Iris pigment epithelial cell (primary cell): ENCODE measurements at places on chromosomes 5 and 9.

DNA sequence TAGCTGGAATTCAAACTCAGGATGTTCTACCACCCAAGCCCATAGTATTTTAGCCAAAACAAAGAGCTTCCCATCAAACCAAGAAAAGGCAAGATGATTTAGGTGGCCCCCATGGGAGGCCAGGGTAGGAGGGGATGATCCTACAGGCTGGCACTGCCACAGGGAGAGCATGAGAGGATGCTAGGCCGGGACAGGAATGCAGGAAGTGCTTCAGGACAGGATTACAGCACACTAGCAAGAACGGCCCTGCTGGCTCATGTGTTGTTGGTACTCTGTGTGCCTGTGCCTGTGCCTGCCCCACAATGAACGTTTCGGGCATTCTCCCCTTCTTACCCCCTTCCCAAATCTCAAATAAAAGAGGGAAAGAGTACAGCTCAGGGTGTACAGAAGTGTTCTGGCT lies 110.7 kb upstream of the TRIM32 start:
- no peak for DNase-seq

DNA sequence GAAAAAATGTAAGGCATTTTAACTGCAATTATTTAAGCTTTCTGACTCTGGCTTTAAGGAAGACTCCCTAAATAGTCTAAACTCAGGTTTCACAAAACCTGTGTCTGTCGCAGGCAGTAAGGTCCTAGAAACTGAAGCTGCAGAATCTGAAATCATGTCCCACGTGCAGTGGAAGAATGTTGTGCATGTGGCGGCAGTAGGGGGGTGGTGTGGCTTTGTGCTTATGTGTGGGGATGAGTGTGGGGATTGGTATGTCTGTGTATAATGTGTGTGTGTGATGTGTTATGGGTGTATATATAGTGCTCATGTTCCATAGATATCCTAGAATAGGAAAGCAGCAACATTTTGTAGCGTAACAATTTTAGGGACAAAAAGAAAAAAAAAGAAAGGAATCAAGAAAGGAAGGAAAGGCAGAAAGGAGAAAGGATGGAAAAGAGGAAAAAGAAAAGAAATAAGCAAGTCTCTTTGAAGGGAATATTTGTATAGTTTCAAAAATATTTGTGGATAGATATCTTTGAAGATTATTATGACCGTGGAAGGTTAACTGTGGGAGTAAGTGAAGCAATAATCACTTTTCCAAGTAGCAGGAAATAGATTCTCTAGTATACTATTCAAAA lies 6.6 kb downstream of the ANKDD1B start:
- DNase-seq: peak; percentile 93

DNA sequence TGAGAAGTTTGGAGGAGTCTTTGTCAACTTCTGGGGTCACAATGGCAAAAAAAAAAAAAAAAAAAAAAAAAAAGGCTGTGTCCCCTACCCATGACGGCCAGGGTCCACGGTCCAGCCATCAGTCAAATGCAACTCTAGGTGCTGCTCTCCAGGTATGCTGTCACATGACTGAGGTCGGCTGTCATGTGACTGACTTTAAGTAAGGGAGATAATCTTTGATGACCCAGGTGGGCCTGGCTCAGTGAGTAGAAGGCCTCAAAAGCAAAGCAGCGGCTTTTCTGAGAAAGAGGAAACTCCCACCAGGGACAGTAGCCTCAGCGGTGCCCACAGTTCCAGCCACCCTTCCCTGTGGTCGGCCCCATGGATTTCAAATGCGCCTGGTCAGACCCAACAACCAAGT lies 117.7 kb downstream of the ROR2 start:
- DNase-seq: no peak

GRCh38 chr5:160071516-160071915 lies 47.7 kb downstream of the PWWP2A start:
- DNase-seq: peak; percentile 72

- DNase-seq: peak; percentile 49
These were observed 45.8 kb downstream of the LRRTM2 start for GRCh38 chr5:138829341-138829740.

- peak; percentile 20 for DNase-seq
These were observed 282.9 kb upstream of the MVB12B start for GRCh38 chr9:126043681-126044080.

DNA sequence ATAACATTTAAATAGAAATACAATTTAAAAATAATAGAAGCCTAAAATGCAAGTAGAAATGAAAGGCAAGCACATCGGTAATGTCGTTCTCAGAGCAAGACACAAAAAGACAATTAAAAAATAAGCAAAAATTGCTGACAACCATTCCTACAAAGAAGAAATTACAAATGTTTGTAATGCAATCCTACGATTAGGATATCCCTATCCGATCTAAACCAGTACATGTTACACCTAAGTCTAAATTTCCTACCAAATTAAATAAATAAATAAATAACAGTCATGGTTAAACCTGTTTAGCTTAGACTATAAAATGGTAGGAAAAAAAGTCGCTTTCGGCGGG lies 90.0 kb downstream of the ANXA2R start:
- DNase-seq: no peak

GRCh38 chr9:89505911-89506310 lies 8.0 kb upstream of the SEMA4D start:
- DNase-seq: peak; percentile 10

DNA sequence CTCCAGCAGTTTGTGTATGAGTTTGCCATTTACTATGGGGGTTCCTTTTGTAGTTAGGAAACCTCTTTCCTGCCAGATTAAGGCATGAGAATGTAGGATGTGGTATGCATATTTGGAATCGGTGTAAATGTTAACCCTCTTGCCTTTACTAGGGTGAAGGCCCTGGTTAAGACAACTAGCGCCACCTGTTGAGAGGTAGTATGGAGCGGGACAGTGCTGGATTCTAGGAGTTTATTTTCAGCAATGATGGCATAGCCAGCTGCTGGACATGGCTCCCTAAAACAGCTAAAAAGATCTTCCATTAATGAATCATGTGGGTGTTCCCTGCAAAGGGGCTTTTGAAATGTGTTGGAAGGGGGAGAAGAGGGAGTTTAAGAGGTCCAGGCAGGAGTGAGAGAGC lies 30.7 kb upstream of the GPX3 start:
- DNase-seq: no peak

DNA sequence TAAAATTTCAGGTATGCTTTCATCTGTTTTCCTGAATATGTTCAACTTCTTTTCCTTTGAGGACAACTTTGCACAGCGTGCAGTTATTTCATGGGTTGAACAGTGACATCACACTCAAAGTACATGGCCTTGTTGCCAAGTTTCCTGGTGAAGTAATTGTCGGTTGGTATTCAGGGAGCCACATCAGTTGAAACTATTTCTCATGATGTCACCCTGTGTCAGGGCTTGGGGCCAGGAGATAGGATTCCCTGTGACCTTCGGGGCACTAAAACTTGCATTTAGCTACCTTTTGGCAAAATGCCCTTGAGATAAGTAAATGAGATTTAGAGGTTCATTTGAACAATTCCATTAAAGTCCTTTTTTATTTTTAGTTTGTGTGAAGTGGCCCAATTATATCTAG lies 383.9 kb downstream of the SH3GL2 start:
- no peak for DNase-seq

DNA sequence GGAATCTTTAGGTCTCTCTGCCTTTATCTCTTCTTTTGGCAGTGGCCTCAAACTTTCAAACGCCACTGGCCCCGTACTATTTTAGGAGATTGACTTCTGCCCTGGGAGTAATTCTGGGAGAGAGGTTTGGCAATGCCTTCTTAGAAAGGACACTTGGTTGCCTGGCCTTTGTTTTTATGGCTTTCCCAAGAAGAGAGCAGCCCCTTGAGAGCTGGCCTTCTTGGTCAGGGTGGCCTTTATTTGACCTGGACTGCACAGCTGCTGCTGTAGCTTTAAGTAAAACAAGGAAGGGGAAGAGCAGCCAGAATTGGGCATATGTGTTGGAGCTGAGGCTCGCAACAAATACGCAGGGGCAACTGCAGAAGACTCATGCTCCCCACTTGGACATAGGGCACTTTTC lies 60.8 kb downstream of the PTPN3 start:
- no peak for DNase-seq

- DNase-seq: no peak
These were observed 328 bp downstream of the CAMSAP1 start for GRCh38 chr9:135907006-135907430.

- DNase-seq: peak; percentile 47
These were observed 2.0 kb downstream of the LARP1 start for GRCh38 chr5:154756868-154757813.

GRCh38 chr9:37466037-37466709 lies 923 bp upstream of the ZBTB5 start:
- peak; percentile 79 for DNase-seq

DNA sequence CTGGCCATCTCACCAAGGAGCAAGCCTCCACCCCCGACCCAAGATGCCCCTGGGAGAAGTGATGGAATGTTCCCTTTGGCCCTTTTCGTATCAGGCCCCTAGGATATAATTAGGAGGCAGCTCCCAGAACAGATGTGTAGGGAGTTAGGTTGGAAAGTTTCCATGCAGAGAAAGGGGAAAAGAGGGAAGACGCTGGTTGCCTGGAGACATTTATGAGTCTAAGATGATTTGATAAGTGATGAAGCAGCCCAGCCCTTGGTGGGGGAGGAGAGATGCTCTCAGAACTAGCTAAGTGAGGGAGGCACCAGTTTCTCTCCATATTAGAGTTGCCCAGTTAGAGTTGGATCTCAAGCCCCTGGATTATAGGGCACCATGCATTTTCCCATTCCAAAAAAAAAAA lies 137.5 kb downstream of the GNA14 start:
- no peak for DNase-seq

GRCh38 chr9:121239851-121240250 lies 28.1 kb upstream of the GSN start:
- DNase-seq: no peak

GRCh38 chr5:13930541-13931171 lies 13.8 kb downstream of the DNAH5 start:
- no peak for DNase-seq

GRCh38 chr9:83651558-83651957 lies 28.6 kb downstream of the IDNK start:
- DNase-seq: no peak

DNA sequence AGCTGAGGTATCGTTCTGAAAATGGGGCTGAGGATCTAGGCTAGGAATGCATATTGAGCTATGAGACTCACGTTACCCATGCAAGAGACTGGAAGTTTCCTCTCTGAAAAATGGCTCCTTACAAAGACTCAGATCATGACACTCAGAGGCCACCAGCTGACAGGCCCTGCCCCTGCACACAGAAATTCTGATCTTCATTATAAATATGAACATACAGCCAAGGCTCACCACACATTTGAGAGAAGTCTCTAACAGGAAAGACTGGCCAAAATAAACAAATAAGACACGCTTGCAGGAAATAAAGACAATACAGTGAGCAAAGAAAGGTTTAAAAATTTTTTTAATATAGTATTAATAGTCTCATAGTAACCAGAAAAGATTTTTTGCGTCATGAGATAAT lies 365.9 kb downstream of the NFIB start:
- DNase-seq: peak; percentile 30

- DNase-seq: peak; percentile 72
These were observed 6.0 kb upstream of the CCIN start for GRCh38 chr9:36163049-36163785.

- no peak for DNase-seq
These were observed 8.3 kb downstream of the GRIN1 start for GRCh38 chr9:137147091-137147792.

GRCh38 chr9:38359297-38359653 lies 33.2 kb upstream of the ALDH1B1 start:
- no peak for DNase-seq

DNA sequence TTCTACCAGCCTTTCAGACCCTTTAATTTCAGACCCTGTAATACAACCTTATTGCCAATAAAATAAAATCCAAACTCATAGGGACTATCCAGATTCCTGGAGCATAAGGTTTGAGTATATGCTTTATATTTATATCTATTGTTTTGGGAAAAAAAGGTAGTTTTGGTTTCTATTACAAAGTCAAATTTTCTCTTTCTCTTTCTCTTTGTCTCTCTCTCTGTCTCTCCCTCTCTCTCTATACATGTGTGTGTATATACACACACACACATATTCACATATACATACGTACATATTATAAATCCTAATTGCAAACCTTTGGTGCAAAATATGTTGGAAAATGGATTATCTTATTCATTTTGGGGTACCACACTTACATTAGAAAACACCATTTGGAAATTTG lies 39.0 kb downstream of the TMEM232 start:
- no peak for DNase-seq

- DNase-seq: peak; percentile 7
These were observed 1166.2 kb downstream of the MAT2B start for GRCh38 chr5:164671640-164672039.

DNA sequence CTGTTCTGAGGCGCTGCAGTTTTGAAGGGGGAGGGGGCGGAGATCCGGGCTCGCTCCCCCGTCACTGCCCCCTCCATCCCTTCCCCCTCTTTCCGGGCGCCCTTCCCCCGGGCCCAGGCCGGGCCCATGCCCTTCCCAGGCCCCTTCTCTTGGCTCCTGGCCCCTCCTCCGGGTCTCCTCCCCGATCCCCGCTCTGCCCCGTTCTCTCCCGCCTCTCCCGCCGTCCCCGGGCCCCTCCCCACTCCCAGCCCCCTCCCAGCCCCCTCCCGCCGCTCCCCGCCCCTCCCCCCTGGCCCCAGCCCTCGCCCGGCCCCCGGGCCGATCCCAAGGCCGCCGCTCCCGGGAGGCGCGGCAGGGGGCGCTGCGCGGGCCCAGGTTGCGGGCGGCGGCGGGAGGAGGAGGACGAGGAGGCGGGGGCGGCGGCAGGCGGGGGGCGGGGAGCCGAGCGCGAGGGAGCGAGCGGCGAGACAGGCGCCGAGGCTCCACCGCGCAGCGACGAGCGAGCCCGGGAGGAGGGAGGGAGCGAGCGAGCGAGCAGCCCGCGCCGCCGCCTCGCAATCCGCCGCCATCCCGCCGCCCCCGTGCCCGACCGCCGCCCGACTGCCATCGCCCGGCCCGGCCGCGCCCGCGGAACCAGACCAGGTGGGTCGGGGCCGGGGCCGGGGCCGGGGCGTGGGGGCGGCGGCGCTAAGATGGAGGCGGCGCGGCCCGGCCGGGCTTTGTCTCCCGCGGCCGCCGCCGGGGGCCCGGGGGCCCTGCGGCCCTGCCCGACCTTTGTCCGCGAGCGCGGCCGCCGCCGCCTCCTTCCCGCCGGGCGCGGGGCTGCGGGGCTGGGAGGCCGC lies at the start of gene PRRC2B:
Gene PRRC2B (plus strand): TSS at position 465 of the 842 bp plus-strand sequence. CDS start 36,059 bp downstream, outside the sequence.
- peak; percentile 76 for DNase-seq

DNA sequence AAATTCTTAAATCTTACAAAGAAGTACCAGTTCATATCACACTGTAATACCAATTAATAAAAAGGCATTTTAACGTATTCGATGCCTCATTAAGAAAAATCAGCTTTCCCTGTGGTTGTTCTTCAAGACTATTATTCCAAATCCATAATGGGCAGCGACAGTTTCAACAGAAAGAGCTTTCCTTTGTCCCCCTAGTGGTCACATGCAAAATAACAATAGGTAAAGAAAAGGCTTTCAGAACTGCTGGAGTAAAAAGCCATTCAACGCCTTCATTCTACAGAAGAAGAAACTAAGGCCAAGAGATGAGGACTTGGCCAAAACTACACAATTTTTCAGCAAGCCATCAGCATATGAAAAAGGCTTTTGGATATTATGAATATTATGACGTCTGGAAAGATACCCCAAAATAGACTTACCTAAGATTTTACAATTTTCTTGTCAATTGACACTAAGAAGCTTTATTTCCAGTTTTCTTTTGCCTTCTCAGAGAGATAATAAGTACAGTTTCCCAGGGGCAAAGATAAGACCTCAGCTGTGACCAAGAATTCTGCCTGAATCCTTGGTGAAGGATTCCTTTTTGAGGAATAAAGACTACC lies 6.7 kb upstream of the CDH6 start:
- DNase-seq: peak; percentile 44

GRCh38 chr5:116340799-116341198 lies 233.8 kb downstream of the SEMA6A start:
- DNase-seq: no peak

GRCh38 chr5:78648359-78649210 lies at the start of gene LHFPL2:
Gene LHFPL2, minus strand, starts transcription at chr5:78648772. Its CDS starts 138,559 bp downstream, at chr5:78510213.
- DNase-seq: peak; percentile 71
